ENCODE measurements at places on chromosomes 7 and 10.

DNA sequence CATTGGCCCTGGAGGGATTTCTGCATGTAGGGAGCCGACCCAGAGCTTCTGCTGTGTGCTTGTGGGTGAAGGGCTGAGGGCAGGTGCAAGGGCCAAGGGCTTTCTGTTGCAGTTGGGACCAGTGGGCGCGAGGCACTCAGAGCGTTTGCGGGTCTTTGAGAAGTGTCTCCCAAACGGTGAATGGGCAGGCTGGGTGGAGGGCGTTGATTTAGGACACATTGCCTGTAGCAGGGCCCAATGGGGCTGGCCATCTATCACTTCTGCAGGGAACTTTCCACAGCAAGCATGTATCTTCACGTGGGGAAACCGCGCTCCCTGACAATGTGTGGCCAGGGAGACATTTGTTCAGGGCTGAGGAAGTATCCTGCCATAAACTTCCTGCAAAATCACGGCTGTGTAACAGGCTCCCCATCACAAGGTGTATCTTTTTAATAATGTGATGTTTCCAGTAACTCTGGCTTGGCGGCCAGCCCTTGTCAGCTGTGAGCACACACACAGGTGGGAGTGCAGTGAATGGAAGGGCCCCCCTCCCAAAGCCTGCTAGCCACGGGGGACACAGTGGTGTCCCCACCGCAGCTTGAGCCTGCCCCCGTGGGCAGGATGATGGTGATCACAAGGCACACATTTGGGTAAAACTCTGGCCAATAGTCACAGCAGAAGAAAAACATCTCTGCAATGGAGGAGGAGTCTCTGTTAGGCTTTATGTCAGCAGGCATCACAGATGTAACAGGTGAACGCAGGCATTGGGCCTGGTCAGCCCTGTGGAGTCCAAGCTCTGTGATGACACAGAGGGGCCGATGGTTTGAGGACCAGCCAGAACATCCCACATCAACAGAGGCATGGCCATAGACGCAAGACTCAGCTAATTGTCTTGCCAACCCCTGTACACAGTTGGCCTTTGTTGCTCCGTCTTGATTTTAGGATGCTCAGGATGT, 84.3 kb downstream of the GLRX3 start:
- DNase-seq, result no peak

DNA sequence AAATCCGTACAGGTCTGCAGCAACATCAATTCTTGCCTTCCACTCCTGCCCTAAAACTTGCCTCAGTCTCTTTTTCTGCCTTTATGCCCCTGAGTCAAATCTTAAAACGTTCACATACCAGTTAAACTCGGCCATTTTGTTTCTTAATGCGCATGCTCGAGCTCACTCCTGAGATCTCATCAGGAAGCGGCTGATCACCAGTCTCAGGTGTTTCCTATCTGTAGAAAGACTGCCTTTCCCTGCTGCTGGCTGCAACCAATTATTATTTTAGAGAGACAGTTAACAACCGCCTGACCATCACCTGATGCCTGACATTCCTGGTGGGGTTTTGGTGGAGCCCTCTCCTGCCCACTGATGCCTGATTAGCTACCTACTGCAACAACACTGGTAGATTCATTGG, 70.2 kb upstream of the TMEM140 start:
- no peak for DNase-seq

GRCh38 chr7:7819442-7820247, 101.2 kb upstream of the RPA3 start:
- no peak for DNase-seq

GRCh38 chr7:68295386-68295785, 1298.8 kb downstream of the TYW1 start:
- no peak for DNase-seq

DNA sequence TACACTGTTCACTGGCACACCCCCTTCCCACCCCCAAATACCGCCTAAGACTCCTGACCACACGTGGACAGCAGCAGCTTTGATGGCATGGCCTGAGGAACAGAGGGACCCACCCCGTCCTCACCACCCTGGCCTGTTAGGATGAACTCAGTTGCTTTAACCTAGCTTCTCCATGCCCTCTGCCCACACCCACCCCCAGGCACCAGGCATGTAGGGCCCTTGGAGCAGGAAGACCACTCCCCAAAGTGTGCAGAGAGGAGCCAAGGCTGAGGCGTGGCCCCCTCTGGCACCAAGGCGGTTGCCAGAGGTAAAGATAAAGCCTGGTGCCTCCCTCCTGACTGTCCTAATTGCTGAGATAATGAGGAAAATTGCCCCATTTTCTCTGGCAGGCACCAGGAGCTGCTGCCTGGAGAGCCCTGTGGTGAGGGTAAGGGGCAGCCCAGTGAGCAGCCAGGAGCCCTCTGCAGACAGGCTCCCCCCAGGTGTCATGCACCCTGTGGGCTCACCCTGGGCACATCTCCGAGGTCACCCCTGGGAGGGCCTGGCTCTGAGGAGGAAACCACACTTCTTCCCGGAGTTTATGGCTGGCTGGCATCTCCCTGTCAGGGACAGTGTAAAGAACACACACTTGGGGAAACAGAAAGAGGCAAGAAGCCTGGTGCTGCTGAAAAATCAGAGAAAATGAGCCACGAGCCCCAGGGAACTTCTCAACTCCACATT, 47.7 kb downstream of the LRRC20 start:
- DNase-seq, result no peak

DNA sequence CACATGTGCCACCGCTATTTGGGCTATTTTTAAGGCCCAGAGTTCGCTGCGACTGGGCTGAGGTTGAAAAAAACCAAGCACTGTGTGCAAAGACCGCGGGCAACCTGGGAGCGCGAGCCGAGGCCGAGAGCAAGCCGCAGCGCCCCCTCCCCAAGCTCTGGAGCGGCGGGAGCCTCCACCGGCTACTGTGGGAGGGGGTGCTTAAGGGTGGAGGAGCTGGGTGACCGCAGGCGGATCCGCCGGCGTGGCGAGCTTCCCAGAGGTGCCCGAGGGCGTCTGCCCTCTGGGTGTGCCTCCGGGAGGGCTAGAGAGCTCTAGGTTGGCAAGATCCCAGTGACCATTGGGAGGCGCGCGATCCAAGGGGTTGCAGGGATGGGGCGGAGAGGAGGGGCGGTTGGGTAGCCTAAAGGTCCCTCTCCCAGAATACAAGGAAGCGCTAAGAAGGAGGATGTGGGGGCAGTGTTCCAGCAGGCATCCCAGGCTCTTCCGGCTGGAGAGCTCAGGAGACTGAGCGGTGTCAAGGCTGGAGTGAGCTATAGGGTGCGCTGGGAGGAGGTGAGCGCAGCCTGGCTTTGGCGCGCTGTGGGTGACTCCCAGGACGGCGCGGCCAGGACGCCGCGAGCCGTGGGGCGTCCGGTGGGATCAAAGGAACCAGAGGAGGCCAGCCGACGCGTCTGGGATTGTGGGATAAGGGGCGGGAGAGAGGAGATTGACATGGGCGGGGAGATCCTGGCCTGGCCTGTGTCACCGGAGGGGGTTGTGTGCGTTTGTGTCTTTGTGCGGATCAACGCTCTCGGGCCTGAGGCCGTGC, 8.0 kb downstream of the DLX5 start:
- no peak for DNase-seq

GRCh38 chr7:26860361-26860760, 4.0 kb downstream of the SKAP2 start:
- DNase-seq, result no peak

DNA sequence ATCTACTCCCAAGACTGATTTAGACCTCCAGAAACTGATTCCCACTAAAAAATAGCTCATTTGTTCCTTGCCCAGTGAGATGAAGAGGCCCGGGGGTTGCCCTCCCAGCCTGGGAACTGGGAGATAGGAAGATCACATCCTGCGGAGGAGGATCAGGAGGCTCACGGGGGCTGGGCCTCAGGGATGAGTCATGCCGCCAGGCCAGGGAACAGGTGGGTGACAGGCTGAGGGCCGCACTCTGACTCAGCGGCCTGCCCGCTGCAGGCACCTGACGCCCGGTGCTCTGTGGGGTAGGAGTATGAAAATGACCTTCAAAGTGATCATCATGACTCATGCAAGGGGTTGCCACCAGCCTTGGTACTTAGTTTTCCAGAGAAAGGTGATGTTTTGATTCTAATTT, 104.5 kb upstream of the ZPBP start:
- DNase-seq, result no peak

GRCh38 chr7:109522585-109522984, 952.9 kb downstream of the DNAJB9 start:
- no peak for DNase-seq

GRCh38 chr7:144508702-144509101, 105.2 kb upstream of the NOBOX start:
- DNase-seq, result no peak

DNA sequence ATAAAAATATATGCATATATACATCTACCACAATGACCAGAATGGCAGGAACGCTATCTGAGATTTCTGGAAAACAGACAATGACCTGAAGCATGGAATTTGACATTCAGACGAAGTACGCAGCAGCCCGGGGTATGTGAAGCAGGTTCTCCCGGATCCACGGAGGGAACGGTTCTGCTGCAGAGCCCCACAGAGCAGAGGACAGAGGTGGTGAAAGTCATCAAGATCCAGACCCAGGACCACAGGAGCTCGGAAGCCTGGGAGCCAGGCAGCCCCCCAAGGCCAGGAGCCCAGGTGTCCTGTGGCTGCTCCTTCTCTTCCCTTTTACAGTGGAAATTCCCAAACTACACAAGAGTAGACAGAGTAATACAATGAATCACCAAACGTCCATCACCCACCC, 42.1 kb upstream of the DNAAF5 start:
- DNase-seq, result no peak

GRCh38 chr10:75103881-75104686, 7.4 kb upstream of the SAMD8 start:
- no peak for DNase-seq

DNA sequence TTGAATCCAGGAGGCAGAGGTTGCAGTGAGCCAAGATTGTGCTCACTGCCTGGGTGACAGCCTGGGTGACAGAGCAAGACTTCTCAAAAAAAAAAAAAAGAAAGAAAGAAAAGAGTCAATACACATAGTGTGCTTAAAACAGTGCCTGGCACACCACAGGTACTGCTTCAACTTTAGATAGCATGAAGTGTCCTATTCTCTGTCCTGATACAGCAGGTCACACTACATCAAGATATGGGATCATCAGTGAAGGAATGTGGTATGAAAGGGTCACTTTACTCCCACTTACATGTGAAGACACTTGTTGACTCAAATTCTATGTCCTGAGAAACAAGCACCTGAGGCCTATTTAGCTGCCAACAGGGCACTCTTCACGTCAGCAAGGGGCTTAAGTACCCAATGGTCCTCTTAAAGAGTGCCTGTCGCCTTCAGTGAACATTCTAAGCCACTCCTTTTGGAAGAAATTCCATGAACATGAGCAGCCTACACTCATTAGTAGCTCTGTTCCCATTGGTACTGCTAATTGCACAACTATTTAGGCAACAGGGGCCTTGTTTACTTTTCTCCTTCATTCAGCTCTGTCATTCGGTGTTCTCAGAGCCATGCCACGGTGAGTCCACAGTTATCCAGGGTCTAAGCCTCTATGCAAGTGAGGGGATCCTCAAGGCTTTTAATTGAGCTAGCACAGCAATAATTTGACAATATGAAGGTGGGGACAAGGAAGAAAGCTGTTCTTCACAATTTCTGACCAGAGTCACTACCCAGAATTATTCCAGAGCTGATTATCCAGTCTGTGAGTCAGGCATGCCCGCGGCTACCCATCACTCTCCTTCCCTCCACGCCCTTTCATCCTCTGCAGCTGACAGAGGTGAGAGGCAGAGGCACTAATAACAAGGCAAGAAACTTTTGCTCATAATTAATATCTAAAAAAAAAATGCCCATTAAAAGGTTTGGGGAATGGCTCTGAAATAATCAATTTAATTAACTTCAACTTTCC, 56.6 kb upstream of the PTN start:
- peak; percentile 51 for DNase-seq

DNA sequence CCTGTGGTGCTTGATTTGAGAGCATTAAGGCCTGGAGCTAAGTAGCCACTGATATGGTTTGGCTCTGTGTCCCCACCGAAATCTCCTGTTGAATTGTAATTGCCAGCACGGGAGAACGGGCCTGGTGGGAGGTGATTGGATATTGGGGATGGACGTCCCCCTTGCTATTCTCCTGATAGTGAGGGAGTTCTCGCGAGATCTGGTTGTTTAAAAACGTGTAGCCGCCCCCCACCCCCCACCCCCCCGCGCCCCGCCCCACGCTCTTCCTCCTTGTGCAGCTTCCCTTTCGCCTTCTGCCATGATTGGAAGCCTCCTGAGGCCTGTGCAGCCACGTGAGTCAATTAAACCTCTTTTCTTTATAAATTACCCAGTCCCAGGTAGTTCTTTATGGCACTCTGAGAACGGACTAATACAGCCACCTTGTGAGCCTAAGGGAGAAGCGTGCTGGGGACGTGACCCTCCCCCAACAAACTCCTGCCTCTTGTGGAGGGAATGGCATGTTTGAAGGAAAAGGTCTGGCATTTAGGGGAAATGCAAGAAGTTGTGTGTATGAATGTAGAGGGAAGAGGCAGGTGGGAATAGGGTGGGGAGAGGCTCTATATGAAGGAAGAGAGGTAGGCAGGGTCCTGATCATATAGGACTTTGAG, 118.0 kb upstream of the KMT2C start:
- no peak for DNase-seq

DNA sequence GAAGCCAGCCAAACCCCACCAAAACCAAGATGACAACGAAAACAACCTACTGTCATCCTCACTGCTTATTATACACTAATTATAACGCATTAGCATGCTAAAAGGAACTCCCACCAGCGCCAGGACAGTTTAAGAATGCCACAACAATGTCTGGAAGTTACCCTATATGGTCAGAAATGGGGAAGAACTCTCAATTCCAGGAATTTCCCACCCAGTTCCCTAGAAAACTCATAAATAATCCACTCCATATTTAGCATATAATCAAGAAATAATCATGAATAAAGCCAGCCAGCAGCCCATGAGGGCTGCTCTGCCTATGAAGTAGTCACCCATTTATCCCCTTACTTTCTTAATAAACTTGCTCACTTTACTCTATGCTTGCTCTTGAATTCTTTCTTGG, 20.8 kb downstream of the MICU1 start:
- DNase-seq, result no peak

DNA sequence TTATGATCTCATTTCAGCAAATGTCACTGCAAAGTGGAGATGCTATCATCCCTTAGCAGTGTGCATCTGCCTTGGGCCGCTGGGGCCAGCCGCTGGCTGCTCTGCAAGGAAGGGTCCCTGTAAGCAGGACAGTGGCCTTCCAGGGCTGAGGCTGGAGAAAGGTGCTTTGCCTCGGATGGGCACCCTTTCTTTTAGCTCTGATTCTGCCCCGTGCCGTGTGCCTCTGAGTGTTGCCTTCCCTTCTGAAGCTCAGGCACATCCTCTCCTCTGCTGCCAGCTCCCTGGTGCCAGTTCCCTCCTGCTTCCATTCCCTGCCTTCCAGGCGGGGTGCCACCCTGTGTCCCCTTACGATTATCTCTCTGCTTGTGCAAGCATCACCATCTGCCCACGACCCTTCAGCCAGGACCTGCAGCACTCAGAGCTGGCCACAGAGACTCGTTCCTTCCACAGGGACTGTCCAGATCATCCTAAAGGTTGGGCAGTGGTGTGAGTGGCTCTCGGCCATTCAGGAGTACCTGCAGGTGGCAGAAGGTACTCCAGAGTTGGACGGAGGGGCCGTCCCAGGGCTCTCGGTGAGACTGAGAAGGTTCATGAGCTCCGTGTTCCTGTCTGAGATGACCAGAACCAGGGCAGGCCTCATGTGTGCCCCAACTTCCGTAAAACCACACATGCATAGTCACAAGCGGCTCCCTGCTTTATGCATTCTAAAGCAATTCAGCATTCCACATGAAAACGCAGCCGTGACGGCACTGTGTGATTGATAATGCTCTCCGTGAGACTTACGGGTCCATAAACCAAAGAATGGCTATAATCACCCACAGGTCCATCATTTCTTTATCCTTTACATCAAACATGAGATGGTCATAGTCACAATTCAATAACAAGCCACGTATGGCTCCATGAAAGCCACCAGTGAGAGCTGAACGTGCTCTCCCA, 371.4 kb downstream of the DNAJB6 start:
- DNase-seq, result no peak

Data from GM04503 (cell line).